Kidney glomerular epithelial cell (primary cell): ENCODE measurements at places on chromosomes 4 and X.

DNA sequence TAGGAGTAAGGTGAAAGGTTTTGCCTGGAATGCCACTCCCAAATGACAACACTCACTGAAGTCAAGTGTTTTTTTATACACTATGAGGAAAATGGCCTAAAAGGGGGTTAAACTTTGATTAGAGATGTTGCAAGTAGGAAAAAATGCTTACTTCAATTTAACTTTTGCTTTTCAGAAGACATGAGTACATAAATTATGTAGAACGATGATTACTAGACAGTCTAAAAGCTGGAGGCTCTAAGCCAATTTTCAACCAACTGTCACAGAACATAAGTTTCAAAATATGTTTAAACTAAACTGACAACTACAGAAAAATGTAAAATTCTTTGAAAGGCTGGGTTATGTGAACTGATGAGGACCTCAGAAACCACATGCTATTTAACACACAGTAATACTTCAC is 83.4 kb downstream of the SHISA3 start:
- DNase-seq = no peak

DNA sequence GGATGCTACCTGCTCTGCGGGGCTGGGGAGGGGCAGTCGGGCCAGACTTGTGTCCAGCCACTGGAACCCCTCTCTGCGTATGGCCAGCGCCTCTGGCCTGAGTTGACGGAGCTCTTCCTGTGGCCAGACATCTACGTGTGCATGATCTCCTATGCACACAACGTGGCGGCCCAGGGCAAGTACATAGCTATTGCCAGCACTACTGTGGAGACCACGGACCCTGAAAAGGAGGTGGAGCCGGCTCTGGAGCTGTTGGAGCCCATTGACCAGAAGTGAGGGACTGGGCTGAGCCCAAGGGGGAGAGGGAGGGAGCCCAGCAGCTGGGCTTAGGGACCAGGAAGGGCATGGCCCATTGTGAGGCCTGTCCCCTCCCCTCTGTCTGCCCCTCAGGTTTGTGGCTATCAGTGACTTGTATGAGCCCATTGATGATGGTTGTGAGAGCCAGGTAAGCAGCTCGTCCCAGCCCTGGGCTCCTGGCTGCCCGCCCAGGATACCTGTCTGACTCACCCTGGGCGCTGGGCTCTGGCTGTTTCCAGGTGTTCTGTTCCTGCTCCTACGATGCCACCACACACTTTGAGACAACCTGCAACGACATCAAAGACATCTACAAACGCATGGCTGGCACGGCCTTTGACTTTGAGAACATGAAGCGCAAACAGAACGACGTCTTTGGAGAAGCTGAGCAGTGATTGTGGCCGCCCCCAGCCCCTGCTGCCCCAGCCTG is 1.8 kb upstream of the FAM50A start:
- no peak for DNase-seq

DNA sequence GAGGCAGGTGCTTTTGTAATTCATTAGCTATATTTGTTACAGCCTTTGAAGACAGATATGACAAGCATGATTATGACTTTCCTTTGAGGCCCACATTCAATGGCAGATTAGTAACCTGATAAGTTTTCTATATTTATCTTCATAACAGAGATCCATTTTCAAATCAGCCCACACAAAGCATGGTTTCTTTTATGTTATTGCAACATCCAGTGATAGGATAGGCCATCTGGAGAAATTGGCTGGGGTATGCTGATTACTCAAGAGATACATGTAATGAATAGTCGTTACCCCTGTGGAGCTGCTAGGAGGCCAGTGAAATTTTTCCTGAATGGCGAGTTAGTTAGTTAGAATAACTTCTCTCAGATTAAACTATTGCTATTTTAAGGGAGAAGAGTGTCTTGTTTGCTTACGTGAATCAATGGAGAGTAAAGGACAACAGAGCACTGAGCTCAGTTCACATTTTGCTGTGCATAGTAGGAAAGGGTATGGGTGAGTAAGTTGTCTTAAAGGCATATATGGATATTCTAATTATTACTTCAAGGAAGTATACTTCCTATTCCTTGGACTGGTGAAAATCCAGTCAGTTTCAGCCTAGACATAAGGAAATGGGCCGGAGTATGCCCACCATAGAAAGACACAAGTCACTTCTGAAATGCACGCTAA is 79.2 kb upstream of the DKK2 start:
- DNase-seq = no peak

DNA sequence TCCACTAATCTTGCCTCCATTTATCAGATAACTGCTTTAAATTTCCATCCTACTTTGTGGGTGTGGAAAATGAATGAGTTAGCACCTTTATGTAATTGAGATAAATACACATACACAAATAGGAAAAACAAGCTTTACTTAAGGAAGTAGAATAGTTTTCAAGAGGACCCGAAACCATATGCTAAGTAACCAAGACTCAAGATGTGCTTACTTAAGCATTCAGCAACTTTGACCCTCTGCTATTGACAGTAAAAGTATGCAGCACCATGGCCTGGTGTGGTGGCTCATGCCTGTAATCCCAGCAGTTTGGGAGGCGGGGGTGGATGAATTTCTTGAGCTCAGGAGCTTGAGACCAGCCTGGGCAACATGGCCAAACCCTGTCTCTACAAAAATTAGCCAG is 29.9 kb downstream of the RNF175 start:
- DNase-seq = no peak

DNA sequence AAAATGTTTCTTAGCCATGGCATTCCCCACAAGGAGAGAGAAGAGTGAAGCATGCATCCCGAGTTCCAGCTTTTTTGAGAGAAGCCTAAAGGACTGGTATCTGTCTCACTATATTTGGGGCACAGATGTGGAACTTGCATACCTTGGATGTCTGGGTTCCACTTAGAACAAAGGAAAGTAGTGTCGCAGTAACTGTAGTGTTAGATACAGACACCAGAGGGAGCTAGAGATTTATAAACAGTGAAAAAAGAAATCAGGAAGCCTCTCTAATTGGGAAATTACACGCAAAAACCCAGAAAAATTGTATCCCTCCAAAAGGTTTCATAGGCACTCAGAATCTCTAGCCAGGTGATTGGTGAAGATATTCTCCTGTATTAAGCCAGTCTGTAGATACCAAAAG is 34.4 kb downstream of the AGTR2 start:
- DNase-seq = no peak

- no peak for DNase-seq
Measured at GRCh38 chr4:85884251-85884650, 409.3 kb downstream of the ARHGAP24 start.

DNA sequence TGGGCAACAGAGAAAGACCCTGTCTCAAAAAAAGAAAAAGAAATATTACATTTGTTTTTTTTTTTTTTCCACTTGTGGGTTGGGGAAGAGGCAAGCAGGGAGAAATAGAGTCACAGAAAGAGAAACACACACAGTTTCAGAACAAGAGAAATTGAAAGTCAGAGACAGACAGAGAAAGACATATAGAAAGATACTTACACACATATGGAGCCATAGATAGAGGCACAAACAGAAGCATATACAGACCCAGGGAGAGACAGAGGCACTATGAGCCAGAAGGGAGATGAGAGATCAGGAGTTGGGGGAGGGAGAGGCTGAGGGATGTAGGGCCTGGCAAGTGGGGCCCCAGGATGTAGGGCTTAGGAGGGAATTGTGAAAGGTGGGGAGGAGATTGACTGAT is 55.2 kb upstream of the GIMD1 start:
- no peak for DNase-seq

GRCh38 chrX:9362363-9362928 is 102.4 kb upstream of the TBL1X start:
- DNase-seq = no peak

- DNase-seq = peak; percentile 72
Measured at GRCh38 chr4:37623125-37623524, 63.1 kb downstream of the RELL1 start.

- no peak for DNase-seq
Measured at GRCh38 chr4:145186729-145187128, 6.3 kb upstream of the OTUD4 start.
